ELF-1 (cell line): ENCODE measurements at places on chromosomes 2 and 18.
A peak's percentile ranks its signal among the peaks of the same experiment; 100 is the strongest.

DNA sequence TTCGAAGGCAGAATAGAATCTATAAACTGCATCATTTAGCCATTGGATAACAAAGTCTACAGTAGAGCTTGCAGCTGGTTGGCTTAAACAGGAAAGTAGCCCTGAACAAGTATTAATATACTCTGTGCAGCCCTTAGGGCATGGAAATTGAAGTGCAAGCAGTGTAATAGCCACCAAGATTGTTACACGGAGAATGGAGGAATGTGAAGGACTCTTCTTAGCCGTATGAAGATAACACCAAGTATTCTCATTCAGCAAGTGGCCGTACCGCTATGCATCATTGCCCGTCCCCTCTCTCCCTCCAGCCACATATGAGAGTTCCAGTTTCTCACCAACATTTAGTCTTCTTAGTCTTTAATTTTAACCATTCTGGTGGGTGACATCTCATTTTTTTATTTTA is 40.5 kb downstream of the ANKRD12 start:
- no peak for DNase-seq

- no peak for DNase-seq
Measured at GRCh38 chr2:43399515-43400264, 173.3 kb upstream of the ZFP36L2 start.

GRCh38 chr2:99336804-99337112 is 431 bp upstream of the EIF5B start:
- no peak for DNase-seq

DNA sequence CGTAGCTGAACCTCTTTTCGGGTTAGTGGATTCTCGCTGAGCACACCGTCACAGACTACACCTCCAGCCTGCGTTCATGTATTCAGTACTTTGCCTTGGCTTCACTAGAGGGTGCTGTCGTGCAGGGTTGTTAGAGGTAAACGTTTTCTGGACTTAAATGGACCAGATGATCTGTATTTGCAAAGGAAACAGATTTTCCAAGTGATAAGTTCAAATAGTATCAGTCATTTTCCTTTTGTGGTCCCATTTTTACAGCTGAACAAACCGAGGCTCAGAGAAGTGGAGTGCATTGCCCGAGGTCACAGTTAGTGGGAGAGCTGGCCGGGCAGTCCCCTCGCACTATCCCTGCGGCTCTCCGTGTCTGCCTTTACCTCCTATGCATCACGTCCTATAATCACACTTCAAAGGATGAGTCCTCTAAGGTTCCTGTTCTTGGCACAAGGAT is 125.9 kb downstream of the MAP4K4 start:
- peak; percentile 72 for DNase-seq

GRCh38 chr2:232925153-232925820 is 55.2 kb downstream of the SNORC start:
- peak; percentile 74 for DNase-seq

GRCh38 chr2:176212276-176212675 is 23.8 kb downstream of the HOXD1 start:
- no peak for DNase-seq

DNA sequence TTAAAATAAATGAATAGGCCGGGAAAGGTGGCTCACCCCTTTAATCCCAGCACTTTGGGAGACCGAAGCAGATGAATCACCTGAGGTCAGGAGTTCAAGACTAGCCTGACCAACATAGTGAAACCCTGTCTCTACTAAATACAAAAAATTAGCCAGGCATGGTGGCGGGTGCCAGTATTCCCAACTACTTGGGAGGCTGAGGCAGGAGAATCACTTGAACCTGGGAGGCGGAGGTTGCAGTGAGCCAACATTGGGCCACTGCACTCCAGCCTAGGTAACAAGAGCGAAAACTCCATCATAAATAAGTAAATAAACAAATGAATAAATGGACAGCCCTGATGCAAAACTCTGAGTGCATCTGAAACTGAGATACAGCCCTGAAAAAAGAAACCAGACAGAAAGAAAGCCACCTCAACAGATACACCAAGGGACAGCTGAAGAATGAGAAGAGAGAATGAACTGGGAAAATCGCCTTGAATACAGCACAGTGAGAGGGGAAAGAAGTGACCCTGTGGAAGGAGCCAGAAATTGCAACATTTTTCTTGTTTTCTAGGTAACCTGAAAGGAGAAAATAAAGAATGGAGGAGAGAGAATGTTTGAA is 64.4 kb downstream of the TRABD2A start:
- DNase-seq = no peak

- no peak for DNase-seq
Measured at GRCh38 chr2:9539531-9539930, 16.1 kb downstream of the ADAM17 start.

DNA sequence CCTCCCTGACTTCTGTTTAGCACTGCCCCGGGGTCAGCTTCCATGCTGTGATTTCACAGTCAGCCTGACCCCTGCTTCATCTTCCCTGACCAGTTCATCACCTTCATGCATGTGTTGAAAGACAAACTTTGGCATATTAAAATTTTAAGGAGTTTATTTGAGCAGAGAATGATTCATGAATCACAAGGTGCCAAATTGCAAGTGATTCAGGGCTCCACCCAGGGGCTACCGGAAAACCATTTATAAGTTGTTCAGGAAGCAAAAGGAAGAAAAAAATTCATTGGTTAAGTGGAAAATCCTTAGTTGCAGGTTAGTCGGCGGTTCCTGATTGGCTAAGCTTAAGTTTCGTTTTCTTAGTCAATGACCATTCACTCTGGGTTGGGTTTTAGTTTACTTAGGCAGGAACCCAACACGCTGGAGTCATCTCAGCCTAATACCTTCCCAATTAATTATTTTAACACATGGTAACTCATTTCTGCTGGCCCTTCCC is 10.6 kb downstream of the IL1F10 start:
- no peak for DNase-seq

DNA sequence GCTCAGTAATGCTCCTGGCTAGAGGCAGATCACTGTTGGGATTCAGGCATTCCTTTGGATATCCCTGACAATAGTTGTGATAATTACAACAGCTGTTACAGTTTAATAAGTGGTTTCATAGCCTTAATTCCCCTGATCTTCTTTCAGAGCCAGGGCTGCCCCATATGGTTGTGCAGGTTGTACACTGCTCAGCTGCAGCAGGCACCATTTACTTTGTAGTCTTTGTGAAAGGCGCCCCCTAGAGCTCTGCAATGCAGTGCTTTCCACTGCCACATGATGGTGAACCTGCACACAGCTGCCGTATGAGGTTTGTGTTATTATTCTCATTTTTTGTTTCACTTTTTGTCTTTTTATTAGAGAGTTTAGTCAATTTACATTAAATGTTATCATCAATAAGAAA is 239.1 kb downstream of the KCNS3 start:
- DNase-seq = peak; percentile 20
